AG09319 (cell line): ENCODE measurements at places on chromosomes 2 and 18.

DNA sequence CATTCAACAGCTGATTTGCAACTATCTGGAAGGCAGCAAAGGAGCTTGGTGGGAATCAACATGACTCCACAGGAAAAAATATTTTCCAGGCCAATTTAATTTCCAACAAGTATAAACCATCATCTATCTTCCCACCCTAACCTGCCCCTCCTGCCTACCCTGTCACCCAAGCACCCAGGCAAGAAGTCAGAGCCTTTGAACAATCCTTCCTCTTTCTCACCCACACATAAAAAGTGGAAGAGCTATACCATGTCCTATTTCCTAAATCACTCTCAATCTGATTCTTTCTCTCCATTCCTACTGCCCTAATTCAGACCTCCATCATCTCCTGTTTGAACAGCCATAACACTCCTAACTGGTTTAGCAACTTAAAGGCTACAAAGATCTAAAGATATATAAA, 12.7 kb downstream of the SPIRE1 start:
- DNase-seq, result no peak

- DNase-seq, result no peak
These were observed 20.0 kb upstream of the CHRNA1 start for GRCh38 chr2:174784316-174784715.

DNA sequence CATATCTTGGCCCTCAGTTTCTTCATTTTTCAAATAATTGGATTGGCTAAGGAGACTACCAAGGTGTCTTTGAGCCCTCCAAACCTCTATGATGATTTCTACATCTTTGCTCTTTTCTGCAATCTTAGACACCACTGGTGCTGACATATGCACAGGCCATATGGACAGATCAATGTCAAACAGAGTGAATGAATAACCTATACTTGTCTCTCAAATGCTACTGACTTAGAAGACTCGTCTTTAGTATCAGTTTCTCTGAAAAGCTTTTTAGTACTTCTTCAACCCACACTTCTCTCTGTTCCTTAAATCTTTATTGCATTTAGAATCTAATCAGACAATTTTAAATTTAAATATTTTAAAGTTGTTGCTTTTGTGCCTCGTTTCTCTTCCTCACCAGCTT, 258.2 kb downstream of the LTBP1 start:
- DNase-seq, result no peak

DNA sequence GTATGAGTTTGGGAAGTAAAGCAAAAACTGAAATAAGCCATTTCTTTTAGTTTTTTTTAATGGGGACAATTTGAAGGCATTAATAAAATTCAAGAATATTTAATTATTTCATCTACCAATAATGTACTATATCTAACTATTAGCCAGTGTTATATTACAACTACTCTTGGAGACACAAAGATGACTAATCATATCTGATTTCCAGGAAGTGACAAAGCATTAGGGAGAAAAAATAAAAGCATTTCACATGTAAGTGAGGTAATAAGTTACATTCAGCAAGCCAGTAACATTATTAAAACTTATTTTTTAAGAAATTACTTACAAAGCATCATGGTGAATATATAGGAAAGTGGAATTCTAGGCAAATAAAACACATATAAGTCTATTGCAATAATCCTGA, 781.3 kb upstream of the NRXN1 start:
- no peak for DNase-seq

DNA sequence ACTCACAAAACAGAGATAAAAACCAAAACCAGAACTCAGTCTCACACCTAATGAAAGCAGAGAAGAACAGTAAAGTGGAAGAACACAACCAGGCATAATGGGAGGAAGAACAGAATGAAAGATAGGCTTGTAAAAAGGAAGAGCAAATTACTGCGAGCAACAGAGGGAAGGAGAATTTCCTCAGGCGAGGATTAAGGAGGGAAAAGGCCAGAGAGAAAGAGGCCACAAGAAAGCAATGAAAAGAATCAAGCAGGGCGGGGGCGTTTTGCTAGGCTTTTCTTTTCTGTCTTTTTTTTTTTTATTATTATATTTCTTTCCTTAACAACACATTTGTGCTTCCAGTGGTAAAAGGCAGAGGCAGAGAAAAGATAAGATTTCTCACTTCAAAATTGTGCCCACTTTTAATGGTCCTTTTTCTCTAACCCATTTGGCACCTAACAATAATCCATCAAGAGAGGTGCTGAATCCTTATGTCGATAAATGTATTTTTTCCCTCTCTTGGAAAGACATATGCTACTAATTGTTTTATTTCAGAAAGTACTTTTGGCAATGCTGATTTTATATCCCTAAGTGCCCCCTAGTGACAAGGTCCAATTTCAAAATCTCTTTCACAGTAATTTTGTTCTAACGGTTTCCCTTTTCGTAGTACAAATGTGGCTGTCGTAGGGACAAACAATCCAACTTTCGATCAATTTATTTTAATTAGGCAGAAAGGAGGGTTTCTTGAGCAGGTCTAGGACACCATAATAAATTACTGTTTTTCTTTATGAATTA, 138.7 kb upstream of the AQP4 start:
- no peak for DNase-seq

DNA sequence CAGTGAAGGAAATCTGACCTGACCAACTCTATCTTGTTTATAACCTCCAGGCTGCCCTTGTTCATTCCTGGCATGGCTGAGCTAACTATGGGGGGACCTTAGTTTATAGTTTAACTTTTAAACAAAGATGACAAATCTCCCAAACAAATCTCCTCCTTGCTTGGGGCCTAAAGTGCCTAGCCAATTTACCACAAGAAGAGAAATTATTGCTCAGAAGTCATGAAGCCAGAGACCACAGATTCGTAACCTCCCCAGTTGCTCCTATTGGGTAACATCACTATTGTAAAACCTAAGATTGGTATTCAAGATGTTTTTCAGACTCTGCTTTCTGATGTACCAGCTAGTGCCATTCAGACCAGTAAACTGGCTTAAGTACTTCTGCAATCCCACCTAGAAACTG, 649.4 kb upstream of the SLC8A1 start:
- no peak for DNase-seq

DNA sequence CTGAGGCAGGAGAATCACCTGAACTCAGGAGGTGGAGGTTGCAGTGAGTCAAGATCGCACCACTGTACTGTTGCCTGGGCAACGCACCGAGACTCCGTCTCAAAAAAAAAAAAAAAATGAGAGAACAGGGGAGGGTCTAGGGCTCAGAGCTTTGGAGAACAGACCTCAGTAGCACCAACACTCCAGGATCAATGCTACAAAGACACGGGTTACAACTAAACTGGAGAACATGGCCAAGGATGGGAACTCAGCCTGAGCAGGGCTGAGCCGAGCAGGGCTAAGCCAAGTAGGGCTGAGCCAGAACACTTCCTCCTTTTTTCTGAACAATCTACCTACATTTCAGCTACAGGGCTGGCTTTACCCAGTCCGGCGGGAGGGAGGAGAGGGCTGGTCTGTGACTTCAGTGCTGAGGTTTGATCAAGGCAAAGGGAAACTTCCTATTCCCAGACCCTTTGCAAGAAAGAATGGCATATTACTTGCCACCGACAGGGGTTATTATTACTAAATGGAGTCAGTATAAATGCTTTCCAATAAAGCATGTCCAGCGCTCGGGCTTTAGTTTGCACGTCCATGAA, 2.9 kb upstream of the CASP8 start:
- no peak for DNase-seq

DNA sequence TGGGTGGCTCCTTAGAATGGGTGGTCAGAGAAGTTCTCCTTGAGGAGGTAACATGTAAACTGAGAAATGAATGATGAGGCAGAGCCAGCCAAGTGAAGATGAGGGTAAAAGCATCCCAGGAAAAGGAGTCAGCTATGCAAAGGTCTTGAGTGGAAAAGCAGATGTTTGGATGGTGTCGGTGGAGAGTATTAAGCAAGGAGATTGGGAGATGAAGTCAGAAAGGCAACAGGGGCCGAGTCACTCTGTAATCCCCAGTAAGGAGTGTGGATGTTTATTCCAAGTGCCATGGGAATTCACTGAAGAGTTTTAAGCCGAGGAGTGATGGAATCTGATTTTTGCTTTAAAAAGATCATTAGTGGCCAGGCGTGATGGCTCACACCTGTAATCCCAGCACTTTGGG, 3.4 kb upstream of the STAMBP start:
- DNase-seq, result no peak

- DNase-seq, result no peak
These were observed 29.3 kb downstream of the SLC14A1 start for GRCh38 chr18:45753286-45753685.

DNA sequence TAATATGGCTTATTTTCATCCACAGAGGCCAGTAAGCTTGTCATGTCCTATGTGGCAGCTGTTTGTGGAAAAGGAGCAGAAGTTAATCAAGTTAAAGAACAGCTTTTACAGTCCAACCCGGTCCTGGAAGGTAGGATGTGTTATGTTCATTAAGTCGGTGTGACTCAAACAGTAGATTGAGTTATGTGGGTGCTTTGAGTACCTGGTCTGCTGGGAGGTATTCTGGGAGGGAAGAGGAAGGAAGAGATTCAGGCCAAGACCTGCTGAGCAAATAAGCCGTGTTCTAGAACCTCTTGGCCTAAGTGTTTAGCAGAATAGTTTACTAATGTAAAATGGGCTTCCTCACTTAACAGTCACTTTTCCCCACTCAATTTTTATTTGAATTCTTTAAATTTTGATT, 96.2 kb downstream of the MYO1B start:
- DNase-seq, result no peak

- DNase-seq, result no peak
These were observed 59.2 kb upstream of the IGFBP2 start for GRCh38 chr2:216574046-216574445.
